ENCODE measurements at places on chromosomes 5 and 9.
A peak's percentile ranks its signal among the peaks of the same experiment; 100 is the strongest.

DNA sequence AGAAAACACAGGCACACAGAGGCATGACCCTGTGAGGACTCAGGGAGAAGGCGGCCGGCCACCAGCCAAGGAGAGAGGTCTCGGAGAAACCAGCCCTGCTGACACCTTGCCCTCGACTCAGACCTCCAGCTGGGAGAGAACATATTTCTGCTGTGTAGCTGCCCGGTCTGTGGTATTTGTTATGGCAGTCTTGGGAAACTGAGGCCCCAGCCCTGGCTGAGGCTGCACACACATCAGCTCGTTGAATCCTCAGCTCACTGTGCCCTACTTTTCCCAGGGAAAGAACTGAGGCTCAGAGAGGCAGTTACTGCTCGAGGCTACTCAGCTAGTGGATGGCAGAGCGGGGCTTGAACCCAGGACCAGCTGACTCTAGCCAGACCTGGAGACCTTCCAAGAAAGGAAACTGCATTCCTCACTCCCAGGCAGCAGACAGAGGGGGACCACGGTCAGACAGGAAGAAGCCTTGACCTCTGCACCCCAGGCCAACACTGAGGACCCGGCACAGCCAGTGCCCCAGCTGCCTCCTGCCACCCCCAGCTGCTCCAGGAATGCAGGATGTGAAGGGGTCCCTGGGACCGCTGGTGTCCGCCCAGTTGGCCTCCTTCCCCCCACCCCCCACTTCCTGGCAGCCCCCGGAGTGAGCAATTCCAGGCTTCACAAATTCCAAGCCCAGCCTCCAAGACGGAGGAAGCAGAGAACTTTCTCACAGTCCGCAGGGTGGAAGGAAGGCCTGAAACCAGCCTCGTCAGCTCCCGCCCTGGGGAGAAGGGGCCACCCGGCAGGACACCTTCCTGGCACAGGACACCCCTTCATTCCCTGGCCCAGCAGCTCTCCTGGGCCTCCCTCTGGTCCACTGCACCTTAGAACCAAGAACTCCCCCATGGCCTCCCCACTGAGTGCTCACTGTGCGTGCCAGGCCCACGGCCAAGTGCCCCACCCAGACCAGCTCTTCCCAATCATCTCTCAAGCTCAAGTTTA is 69.9 kb downstream of the LRSAM1 start:
- DNase-seq, result no peak

GRCh38 chr9:72925126-72925789 is 27.6 kb downstream of the ALDH1A1 start:
- no peak for DNase-seq

GRCh38 chr5:14415698-14416074 is 165.9 kb upstream of the OTULINL start:
- DNase-seq, result no peak

GRCh38 chr9:123107639-123108285 is 74.3 kb downstream of the GPR21 start:
- DNase-seq, result no peak

GRCh38 chr5:55231919-55232270 is 1.5 kb downstream of the CCNO start:
- no peak for DNase-seq

DNA sequence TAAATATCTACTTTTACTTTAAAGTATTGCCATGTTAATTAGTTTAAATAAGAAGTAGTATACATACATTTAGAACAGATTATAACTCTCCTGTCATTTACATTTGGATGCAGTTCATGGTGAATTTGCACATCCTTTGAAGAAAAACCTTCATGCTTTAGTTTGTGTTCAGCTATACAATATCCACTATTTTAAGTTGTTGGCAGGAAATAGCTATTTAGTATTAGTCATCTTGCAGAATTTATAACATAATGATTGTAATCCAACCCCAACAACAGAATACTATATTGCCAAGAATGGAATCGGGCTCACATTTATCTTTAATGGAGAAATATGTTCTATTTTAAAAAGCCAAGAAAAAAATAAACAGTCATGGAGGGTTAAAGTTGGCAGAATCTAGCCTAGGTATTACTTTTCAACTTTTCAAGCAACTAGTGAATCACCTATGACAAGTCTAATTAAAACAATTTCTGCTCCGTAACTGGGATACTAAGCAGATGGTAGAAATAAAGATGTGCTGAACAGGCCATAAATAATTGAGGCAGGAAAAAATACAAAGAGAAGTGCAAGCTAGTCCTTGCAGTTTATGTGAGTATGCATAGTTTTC is 1170.6 kb upstream of the NUDT12 start:
- DNase-seq, result no peak

GRCh38 chr5:157157293-157157891 is 8.7 kb downstream of the GARIN3 start:
- DNase-seq, result no peak

DNA sequence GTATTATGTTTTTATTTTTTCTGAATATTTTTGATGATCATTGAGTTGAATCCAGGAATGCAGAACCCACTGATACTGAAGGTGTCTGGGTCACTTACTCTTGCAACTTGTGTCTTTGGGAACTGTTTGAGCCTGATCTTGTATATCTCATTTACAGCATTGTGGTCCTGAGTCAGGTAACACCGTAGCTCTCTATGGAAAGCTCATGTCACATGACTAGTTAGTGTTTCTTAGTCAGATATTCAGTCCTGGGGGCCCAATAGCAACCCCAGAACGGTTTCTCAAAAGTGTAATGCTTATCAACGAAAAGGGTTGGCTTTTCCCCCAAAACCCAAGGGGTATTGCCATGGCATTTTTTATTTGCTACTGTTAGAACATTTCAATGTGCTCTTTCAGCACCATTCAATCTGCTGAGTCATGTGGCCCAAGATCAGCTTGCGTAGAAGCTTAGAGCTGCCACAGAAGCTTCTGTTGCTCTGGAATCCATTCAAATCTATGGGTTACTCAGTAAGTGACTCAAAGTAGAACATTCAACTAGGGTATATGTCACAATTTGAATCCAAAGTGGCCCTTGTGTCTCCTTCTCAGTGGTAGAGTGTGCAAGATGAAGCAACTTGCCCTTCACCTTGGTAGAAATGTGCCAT is 12.1 kb upstream of the PTAR1 start:
- DNase-seq, result no peak

- no peak for DNase-seq
Measured at GRCh38 chr5:92775711-92776615, 805.1 kb downstream of the NR2F1-AS1 start.

GRCh38 chr9:130240410-130241197 is 25.0 kb upstream of the HMCN2 start:
- DNase-seq, result peak; percentile 70

DNA sequence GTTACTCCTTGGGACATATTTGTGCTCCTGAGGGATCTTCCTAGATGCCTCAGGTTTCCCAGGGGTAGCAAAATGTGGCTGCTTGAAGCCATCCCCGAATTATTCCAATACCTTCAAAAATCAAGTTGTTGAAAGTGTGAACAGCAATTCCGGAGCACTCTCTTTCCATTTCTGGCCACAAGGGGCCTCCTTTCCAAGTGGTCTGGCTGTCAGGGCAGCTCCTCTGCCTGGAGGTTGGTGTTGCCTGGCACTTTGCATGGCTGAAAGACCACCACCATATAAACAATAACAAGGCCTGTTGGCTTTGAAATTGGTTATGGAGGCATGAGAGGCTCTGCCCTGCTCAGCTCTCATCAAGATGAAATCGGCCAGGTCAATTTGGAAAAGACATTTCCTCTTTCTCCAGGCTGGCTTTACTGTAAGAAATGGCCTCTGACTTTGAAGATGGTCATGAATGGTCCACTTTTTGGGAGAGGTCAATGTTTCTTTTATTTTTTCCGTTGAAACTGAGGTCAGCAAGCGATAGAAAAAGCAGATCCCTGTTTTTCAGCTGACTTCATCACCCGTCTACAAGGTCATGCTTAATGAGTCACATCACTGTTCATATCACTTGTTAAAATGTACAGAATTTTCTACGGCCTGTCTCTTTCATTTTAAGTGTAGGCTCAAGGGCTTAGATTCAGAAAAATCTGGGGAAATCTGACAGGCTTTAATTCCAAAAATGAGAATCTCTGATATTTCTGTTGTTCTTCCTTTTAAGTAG is 481.1 kb upstream of the ZNF608 start:
- DNase-seq, result no peak

- DNase-seq, result no peak
Measured at GRCh38 chr5:67305913-67306710, 109.5 kb upstream of the CD180 start.

DNA sequence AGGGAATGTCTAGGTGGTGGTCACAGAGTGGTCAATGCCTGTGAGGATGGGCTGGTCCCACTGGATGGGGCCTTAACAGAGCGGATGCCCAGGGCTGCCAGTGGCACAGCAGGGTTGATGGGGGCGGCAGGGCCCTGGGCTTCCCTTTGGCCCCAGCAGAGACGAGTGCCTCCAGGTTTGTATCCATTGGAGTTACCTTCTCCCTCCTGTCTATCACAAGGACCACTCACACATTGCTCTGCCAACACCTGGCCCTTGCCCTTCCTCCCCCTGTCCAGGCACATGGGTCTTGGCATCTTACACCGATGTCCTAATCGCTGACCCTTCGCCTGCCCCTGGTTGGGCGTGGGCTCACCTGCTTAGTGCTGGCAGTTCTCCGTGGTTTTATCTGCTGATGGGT is 26.2 kb upstream of the IRX4 start:
- DNase-seq, result no peak

DNA sequence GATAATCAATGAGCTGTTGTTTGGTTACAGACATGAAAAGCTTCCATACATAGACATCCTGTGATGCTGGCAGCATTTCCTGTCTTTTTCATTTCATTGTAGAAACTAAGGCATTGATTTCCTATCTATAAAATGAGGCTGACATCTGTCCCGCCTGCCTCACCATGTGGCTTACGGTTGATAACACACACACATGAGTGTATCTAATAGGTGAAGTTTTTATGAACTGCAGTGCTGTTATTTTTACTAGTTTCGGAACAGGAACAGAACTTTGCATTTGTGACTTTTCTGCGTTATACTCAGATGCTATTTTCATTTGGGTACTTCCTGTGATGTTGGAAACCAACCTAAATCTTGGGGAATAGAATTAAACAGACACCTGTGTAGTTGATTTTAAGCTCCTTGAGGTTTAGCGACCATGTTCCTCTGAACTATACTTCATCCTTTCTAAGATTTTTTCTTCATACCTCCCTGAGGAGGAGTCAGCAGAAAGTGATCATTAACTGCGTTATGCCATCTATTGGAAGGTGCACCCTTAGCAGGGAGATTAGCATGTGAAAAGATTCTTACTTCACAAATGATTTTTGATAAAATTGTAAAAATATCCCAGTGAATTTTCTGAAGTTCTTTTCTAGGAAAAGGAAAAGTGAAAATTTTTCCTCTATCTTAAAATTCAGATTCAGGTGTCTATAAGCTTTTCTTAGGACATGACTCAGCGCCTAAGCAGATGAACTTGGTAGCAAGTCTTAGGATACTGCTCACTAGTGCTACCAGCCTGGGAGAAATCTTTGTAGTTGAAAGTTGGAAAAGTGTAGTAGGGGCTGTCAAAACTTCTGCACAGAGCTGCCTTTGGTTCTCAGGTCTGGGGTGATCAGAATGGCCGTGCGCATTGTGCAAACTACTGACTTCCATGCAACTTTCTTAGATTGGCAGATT is 134.5 kb downstream of the TRIO start:
- no peak for DNase-seq

GRCh38 chr5:27769748-27770402 is 731.5 kb upstream of the CDH9 start:
- DNase-seq, result no peak

DNA sequence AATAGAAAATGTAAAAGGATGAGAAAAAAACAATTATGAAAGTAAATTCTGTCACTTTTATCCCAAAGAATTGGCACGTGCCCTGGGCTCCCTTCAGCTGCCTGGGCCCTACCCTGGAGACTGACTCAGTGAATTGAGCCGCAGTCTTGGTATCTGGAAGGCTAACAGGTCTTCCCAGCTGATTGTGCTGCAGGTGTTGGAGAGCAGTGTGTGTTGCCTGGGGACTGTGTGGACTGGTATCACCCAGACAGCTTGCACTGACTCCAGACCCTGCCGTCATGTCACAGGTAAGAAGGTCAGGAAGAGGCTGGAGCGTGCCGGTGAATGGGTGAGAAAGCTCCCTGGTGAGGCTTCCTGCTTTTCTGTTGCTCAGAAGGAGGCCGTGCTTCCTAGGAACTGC is 83.3 kb downstream of the AOPEP start:
- DNase-seq, result no peak

- no peak for DNase-seq
Measured at GRCh38 chr5:180099733-180100611, 28.4 kb upstream of the RNF130 start.

GRCh38 chr5:81181576-81182316 is 51.4 kb upstream of the CKMT2 start:
- DNase-seq, result no peak

DNA sequence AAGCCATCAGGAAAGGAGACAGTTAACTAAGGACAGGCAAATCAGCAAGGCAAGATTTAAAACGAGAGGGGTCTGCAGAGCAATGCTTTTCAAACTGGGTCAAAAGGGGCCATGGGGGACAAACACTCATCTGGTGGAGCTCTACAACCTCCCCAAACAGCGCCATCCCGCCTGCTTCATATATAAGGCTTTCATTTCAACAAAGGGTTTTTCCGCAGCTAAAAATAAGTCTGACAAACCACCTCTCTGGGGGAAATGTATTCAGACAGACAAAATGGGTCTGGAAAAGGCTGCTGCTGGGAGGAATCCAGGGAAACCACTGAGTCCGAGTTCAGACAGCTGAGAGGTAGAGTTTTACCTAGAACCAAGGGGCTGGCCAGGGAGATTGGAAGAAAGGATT is 8.3 kb upstream of the SEPTIN8 start:
- DNase-seq, result no peak

GRCh38 chr5:123681061-123681460 is 169.1 kb downstream of the CSNK1G3 start:
- DNase-seq, result no peak

GRCh38 chr9:14524873-14525515 is 168.2 kb downstream of the ZDHHC21 start:
- DNase-seq, result no peak

DNA sequence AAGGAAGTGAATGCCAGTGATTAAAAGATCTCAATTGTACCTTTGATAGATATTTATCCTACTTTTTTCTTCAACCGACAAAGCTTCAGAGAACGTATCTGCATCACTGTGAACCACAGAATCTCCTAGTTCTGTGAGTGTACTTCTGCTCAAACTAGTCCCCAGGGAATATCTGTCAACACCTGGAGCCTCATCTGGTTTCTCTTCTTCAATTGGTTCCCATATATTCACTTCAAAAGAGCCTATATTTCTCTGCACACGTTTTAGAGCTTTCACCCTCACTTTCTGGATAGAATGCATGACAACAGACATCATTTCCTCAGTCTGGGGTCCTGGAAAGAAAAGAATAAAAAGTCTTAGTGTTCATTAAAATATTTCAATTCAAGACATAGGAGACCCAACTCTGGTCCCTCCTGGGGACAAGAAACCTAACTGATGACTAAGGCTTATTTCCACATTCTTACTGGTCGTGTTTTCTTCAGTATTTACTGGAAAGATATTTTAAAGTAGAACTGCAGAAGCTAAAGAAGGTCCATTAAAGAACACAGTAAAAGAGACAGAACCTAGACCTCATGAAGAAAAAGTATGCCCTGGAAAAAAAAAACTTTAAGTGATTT is 64.3 kb downstream of the CPLANE1 start:
- no peak for DNase-seq

GRCh38 chr5:83724001-83724400 is 3.3 kb upstream of the HAPLN1 start:
- DNase-seq, result no peak

Measured in midbrain (tissue), 1 donor.